Foreskin keratinocyte (primary cell): ENCODE measurements at places on chromosomes 4 and X.

- no peak for DNase-seq
Observed at GRCh38 chr4:176150704-176151103, 44.7 kb downstream of the SPATA4 start.

GRCh38 chr4:35689870-35690269 lies 554.4 kb downstream of the ARAP2 start:
- no peak for DNase-seq

DNA sequence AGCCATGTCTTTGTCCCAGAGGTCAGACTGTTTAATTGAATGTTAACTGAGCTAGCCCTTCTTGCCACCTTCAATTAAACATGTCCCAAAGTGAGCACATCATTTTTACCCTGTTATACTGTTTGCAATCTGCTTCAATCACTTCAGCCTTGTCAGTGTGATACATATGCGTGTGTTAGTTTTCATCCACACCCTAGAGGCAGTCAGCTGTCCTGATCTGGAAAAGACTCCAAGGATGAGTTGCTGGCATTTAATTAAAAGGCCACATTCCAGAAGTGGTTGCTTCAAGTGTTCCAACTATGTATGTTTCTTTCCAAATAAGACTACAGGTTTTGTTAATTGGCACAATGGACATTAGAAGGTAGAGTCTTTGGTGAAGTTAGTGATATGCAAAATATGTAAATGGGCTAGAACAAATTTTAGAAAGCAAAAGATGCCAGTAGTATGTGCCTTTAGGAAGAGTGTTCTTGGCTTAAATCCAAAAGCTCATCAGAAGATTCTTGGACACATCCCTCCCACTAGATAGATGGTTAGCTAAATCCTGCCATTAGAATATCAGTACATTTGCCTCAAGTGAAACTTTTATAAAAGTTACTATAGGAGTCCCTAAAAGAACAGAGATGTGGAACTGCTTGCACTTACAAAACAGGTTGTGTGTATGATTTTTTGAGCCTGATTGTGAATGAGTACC lies 79.5 kb upstream of the SLIT2 start:
- no peak for DNase-seq

DNA sequence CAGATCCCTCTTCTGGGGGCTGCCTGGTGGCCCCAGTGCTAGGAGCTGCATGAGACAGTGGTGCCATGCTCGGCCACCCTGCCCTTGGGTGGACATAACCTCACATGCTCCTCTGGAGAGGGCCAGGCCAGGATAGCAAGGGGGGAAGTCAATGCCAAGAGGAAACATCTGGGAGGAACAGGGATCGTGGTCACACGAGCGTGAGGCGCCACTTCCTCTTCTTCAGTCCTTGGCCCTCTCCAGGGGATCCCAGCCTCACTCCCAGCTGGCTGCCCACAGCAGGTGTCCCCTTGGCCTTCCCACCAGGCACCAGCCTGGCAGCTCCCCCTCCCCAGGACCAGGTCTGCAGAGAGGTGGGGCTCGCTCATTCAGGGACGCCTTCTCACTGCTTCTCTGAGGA lies 28.6 kb downstream of the TBC1D14 start:
- no peak for DNase-seq

DNA sequence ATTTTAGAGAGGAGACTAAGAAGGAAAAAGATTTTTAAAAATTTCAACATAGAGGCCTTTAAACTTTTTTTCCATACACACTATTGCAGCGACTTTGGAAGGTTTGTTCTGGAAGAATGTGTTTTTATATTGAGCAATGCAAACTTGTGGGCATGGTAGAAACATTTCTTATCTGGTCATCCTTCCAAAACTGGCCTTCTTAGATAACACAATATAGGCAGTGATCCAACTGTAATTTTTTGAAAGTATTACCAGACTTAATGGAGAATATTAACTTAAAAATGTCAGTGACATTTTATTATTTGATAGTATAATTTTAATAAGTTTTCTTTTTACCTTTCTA lies 25.6 kb downstream of the FHDC1 start:
- no peak for DNase-seq

GRCh38 chrX:80807606-80807991 lies 2.1 kb downstream of the BRWD3 start:
- DNase-seq: no peak

DNA sequence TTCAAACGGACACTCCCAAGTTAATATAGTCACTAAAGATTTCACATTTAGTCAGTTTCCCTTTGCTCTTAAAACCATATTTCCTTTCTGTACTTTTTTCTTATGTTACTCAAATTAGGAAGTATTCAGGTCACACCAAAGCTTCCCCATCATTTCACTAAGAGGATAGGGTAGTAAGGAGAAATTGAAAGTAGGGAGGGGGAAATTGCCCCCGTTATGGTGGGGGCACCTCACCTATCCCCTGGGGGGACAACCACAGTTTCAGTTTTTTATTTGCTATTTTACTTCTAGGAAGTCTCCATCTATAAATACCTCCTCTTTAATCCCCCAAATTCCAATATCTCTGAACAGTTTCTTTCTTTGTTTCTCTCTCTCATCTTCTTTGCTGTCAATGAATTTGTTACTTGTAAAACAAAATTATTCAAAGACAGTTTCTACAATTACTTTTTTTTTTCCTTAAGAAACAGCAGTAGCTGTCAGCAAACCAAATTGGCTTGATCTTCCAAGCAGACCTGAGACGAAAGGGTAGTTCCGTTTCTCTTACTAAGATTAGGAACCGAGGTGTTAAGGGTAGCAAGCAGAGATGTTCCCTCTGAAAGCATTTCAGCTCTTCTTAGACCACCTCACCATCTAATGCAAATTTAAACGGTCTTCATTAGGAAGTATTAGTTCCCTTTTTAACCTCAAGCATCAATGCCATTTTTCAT lies 160.2 kb upstream of the KLF3 start:
- DNase-seq: no peak

DNA sequence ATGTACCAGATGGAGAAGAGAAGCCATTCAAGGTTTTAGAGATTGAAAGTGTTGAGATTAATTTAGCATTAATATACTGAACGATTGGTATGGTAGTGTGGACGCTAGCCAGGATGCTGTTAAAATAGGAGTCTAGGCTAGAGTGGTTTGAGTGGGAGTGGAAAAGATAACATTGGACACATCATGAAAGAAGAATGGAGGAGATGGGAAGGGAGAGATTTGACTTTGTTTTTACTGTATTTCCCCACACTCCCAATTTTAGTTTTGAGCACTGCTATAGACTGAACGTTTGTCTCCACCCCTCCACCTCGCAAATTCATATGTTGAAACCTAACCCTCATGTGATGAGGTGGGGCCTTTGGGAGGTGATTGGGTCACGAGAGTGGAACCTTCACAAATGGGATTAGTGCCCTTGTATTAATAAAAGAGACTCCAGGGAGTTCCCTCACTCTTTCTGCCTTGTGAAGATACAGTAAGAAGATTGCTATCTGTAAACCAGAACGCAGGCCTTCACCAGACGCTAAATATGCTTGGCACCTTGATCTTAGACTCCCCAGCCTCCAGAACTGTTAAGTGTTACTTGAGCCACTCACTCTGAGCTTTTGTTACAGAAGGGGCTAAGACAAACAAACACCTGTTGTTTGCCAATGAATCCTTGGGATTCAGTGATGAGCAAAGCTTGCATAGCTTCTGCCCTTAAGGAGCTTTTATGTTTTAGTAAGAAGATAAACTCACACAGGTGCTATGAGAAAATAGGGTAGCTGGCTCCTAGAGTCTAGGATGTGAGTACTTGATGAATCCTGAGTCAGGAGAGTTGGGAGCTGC lies 25.8 kb downstream of the USP9X start:
- DNase-seq: no peak

DNA sequence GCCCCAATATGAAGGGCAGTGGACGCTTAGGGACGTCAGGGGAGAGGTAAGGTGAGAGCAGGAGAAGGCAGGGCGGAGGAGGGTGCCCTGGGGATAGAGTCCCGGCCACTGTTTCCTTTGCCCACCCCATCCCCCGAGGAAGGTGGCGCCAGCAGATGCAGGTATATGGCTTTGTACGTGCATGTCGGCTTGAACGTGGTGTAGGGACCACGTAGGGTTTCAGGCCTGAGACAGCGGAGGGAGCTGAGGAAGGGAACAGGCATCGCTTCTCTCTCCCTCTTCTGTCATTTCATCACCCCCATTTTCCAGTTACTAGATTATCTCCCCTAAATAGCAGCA lies 97.9 kb downstream of the PHKA2 start:
- no peak for DNase-seq

GRCh38 chrX:93932471-93933220 lies 258.6 kb downstream of the FAM133A start:
- no peak for DNase-seq

GRCh38 chr4:7803992-7804755 lies 135.5 kb downstream of the AFAP1 start:
- DNase-seq: no peak

DNA sequence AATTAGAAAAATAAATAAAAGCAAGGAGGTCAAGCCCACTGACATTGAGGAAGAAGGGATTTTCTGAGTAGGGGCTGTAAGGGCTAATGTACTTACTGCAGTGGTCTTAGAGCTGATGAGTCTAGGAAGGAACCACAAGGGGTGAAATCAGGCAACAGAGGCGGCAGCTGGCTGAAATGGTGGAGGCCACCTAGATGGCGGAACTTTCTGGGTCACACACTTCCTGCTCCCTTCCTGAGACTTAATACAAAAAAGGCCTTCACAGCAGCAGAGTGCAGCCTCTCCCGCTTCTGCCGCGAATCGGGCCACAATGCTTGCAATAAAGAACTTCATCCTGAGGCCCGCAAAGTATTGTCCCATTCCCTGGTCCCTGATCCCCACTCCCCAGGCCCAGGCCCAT lies 15.4 kb downstream of the SNX12 start:
- DNase-seq: no peak

- no peak for DNase-seq
Observed at GRCh38 chr4:140078366-140078765, 75.6 kb downstream of the MAML3 start.

DNA sequence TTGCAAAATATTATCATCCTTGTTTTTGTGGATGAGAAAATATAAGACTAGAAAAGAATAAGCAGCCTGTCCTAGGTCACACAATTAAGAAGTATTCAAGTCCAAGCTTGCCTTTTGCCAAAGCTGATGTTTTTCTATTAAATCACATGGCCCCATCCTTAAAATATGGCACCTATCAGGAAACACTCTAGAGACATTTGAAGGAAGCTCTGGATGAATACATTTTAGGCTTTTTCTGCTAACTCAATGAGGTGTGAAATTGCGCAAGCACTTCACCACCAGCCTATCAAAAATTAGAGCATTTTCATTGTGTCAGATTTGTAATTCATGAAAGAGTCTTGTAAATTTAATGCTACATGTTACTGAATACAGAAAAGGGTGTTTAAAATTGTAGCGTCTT lies 251.1 kb upstream of the MAD2L1 start:
- no peak for DNase-seq

DNA sequence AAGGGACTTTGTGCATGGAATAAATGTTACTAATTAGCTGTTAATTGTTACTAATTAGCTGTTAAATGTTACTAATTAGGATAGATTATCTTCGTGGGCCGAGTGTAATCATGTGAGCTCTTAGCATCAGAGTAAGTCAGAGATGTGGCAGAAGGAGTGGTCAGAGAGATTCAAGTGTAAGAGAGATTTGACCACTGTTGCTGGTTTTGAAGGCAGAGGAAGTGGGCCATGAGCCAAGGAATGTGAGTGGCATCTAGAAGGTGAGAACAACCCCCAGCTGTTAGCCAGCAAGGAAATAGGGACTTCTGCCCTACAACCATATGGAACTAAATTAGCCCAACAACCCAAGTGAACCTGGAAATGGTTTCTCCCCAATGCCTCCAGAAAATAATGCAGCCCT lies 28.2 kb downstream of the ODAPH start:
- no peak for DNase-seq

DNA sequence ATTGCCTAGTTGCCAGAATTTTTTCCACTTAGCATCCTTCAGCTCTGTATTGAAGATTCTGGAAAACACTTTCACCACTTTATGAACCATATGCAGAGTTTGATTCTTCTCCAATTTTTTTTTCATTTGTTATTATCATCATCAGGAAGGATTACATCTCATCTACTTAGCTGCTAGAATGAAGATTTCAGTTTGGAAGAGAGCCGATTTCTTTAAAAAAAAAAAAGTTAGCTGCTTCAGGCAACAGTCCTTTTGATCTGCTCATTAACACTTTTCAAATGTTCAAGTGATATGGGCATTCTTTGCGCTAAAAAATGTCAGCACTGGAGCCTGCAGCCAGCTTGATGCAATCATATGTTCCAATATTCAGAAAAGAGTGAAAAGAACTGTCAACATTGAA lies 76.2 kb downstream of the ANTXR2 start:
- no peak for DNase-seq

DNA sequence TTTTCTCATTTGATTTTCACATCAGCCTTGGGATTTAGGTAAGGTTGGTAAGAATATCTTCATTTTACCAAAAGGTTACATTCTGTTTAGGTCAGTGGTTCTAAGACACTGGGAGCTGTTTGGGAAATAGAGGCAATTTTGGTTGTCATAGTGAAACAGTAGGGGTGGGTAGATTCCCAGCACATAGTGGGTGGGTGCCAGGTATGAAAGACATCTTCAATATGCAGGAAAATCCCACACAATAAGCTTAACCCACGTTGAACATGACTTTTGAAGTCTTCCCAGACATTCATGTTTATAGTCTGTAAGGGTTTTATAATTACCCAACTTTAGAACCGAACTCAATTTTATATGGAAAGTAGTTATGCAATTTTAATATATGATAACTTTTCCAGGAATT lies 249.6 kb downstream of the SNCA start:
- no peak for DNase-seq

- DNase-seq: no peak
Observed at GRCh38 chr4:139965789-139966188, 188.2 kb downstream of the MAML3 start.

DNA sequence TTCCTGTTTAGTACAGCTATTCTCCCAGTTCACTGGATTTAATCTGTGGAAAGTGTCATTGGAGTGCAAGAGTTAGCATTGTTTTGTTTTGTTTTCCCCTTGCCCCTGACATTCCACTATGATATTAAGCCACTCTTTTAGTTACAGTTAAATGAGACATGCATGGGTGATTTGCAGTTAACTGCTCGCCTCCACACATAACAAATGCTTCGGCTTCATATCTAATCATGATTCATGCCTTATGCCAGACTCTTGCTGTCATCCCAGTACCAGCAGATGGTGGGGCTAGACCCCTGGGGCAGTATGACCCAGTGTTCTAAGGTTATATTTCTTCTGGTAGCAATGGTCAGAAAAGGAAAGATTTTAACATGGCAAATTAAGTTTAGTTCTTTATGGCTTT lies 80.1 kb downstream of the RAP1GDS1 start:
- no peak for DNase-seq

DNA sequence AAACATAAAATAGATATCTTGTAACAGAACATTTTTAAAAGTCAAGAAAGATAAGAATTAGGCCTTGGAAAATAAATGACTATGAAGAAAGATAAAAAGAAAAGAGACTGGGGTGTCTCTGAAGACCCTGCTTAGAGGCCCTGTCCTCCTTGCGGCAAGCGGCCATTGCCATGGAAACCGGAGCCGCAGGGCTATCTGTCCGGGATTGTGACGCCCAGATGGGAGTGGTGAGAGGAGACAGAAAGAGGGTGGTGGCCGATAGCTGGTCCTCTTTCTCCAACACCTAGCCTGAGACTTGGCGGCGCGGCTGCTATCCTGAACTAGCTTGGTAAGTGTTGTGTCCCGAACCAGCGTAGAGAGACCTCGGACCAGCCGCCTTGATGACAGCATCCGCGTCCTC lies at the start of gene DUSP21:
Gene DUSP21, plus strand, starts transcription at position 269 of the 400 bp plus-strand sequence. Its CDS starts 112 bp downstream, at position 381.
- DNase-seq: no peak
